ENCODE measurements at places on chromosomes 6 and 20. TPM values are rescaled to one million over a fixed set of nuclear protein-coding genes. Genes with fewer than 3 reads are reported as not detected.
A peak's percentile ranks its signal among the peaks of the same experiment; 100 is the strongest.

DNA sequence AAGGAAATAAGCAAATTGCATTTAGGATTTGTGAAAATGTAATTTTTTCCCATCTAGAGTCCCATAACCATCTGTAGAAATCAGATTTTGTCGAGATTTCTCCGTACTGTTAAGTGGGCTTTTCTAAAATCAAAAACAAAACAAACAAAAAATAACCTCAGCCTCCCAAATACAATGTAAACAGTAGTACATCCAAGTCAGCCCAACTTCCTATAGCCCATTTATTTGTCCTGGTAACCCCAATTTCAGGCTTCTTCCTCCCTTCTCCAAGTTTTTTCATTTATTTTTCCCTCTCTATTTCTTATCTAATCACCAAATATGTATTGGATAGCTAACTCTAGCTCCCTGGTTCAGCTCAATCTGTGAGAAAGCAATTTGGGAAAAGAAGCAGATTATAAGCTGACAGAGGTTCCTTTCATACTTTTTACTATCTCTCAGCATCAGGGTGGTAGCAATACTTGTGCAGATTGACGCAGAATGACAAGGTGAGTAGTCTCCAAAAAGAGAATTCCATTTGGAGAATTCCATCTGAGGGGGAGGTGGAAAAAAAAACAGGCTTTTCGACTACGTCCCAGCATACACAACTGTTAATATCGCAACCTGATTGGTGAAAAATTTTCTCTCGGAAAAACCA, 132.6 kb upstream of the BTN3A2 start:
- H3K4me3 ChIP-seq, result peak overlapping the region; percentile 61
- H3K27ac ChIP-seq, result no peak overlapping the region
- DNase-seq, result no peak
- no peaks in the 10 kb centered on the region for H3K36me3 ChIP-seq
- peaks cover 7% of the 10 kb centered on the region for H3K4me1 ChIP-seq

DNA sequence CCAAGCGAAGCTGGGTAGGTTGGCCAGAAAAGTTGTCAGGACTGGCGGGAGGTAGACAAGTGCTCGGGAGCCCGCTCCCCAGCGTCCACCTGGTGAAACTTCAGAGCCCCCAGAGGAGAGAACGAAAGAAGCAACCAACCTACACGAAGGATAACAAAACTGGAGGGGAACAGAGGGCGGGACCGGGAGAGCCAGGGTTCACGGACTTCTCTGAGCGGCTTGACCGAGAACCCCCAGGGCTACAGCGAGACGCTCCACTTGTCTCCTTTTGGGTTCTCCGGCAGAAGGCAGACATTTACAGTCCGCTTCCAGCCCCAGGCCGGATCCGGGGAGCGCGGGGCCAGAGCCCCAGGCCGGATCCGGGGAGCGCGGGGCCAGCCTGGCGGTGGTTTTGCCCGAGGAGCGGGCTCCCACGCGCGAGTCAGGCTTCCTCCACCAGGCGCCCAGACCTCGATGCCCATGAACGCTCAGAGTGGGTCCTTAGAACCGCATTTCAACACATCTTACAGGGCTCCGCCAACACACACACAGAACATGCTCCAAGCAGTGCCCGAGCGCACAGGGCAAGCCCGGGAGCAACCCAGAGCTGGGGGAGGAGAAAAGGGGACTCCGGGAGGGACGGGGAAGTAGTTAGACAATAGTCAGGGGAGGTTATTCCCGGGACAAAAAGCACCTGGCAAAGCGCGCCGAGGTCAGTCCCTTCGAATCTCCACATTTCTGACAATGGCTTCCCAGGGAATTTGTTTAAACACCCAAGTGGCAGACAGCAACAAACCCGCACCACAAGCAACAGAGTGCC, 1.1 kb downstream of the PTPRK start:
- H3K4me3 ChIP-seq, result peak overlapping the region; percentile 96
- peaks cover 6% of the 10 kb centered on the region for H3K4me1 ChIP-seq
- peak overlapping the region; percentile 94 for H3K27ac ChIP-seq
- H3K27me3 ChIP-seq, result no peaks in the 10 kb centered on the region

GRCh38 chr6:136465766-136466303, 84.4 kb downstream of the MAP7 start:
- H3K27ac ChIP-seq, result no peak overlapping the region
- H3K4me3 ChIP-seq, result no peak overlapping the region
- no peaks in the 10 kb centered on the region for H3K36me3 ChIP-seq
- no peak for DNase-seq

- peak overlapping the region; percentile 34 for H3K4me3 ChIP-seq
- peaks cover 30% of the 10 kb centered on the region for H3K4me1 ChIP-seq
These were observed 802 bp upstream of the NRN1 start for GRCh38 chr6:6007366-6008088.

Gene GGT7
- 25.5 TPM for total RNA-seq

DNA sequence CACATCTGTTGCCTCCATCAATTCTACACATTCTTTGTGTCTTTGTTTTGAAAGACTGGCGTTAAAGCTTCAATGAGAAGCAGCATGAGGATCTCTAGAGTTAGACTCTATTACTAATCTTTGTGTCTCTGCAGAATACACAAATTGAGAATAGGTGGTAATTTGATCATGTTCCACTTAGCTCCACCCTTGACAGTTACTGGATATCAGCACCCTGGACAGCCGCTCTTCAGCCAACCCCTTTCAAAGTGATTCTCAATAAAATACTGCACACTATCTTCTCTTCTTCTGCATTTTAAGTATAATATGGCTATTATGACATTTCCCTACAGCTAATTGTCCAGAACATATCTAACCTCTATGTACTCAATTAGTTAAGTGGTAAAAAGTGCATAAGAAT, 54.3 kb upstream of the CNR1 start:
- H3K36me3 ChIP-seq, result no peaks in the 10 kb centered on the region
- H3K27me3 ChIP-seq, result no peaks in the 10 kb centered on the region
- no peak for DNase-seq
- no peak overlapping the region for H3K4me3 ChIP-seq
- H3K27ac ChIP-seq, result no peak overlapping the region

Gene ARMC2
- 0.11 TPM for total RNA-seq

Gene DLL1
- total RNA-seq, result 16.5 TPM

DNA sequence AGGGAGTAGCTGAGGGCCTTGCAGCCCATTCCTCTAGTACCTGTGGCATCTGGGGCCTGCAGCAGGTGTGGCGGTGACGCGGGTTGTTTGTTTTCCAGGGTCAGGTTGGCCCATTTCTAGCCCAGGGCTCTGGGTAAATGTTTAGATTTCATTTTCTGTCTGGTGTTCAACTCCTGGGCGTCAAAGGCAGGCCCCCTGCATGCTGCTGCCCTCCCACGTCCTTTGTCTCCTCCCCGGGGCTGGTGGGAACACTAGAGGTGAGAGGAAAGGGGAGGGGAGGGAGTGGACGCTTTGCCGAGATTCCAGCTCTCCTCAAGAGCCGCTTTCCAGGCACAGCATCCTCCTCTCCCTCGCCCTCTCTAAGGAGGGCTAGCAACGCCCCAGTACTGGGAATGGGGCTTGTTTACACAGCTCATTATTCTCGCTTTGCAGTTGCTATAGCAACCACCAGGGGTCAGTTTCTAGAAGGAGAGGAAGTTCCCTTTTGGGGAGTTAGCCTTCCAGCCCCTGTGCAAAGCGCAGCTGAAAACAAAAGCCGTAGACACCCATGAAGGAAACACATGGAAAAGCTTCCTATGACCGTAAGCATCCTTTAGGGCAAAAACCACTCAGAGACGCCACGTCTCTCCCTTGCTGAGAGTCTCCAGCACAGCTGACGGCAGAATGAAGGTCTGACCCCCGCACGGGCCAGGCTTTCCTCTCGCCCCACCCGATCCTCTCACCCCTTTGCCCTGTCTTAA, 170.6 kb downstream of the LY86 start:
- H3K4me3 ChIP-seq, result no peak overlapping the region
- H3K27ac ChIP-seq, result no peak overlapping the region

- no peaks in the 10 kb centered on the region for H3K27me3 ChIP-seq
- no peak overlapping the region for H3K27ac ChIP-seq
- no peak for DNase-seq
- H3K36me3 ChIP-seq, result no peaks in the 10 kb centered on the region
- no peak overlapping the region for H3K4me3 ChIP-seq
These were observed 204.9 kb downstream of the EPM2A start for GRCh38 chr6:145530454-145530853.

GRCh38 chr6:166687070-166687878, 60.2 kb upstream of the RPS6KA2 start:
- H3K27me3 ChIP-seq, result no peaks in the 10 kb centered on the region
- no peak overlapping the region for H3K27ac ChIP-seq
- H3K36me3 ChIP-seq, result no peaks in the 10 kb centered on the region

DNA sequence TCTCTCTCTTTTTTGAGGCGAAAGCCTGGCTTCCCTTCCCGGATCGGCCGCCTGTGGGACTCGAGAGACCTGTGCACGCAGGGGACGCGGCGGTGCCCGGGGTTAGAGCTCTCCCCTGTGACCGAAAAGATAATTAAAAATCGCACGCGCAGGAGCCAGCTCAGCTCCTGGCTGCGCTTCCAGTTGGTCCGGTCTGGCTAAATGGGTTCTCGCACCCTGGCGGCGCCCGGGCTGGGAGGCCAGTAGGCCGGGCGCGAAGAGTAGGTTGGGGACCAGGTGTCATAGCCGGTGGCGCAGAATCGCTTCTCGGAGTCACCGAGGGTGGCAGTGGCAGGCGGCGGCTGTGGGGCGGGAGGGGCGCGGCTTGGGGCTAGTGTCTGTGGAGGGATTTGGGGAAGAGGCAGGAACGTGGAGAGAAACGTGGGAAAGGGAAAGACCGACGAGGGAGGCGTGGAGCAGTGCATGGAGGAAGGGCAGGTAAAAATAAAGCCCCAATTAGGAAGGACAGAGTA, 41.9 kb upstream of the SUPT3H start:
- DNase-seq, result peak; percentile 11
- H3K36me3 ChIP-seq, result no peaks in the 10 kb centered on the region
- H3K4me1 ChIP-seq, result peaks cover 28% of the 10 kb centered on the region
- peaks cover 5% of the 10 kb centered on the region for H3K27me3 ChIP-seq
- peak overlapping the region; percentile 26 for H3K4me3 ChIP-seq
- no peak overlapping the region for H3K27ac ChIP-seq
